A549 treated with Hydrocortisone at 1 μM for 4 hours (cell line): ENCODE measurements at places on chromosomes 4 and X. TPM values are rescaled to one million over a fixed set of nuclear protein-coding genes. Genes with fewer than 3 reads are reported as not detected.

Gene UCP1
- total RNA-seq, result not detected in 5 replicates

Gene SPP1
- total RNA-seq, result 136 to 194 TPM (median 162 TPM) in 5 replicates

Gene LGI2
- total RNA-seq, result 0.08 to 0.20 TPM (median 0.20 TPM) in 5 replicates

Gene MGAT4D
- total RNA-seq, result not detected in 5 replicates

Gene CT45A1
- not detected in 5 replicates for total RNA-seq

Gene CYBB
- total RNA-seq, result 0.02 to 0.08 TPM (median 0.05 TPM) in 5 replicates

Gene RIBC1
- total RNA-seq, result 0.54 to 0.94 TPM (median 0.67 TPM) in 5 replicates

Gene HSFX3
- not detected in 5 replicates for total RNA-seq

Gene S100P
- total RNA-seq, result 44.4 to 144 TPM (median 132 TPM) in 5 replicates

Gene LRAT
- 0.03 to 0.10 TPM (median 0.05 TPM) in 5 replicates for total RNA-seq

Gene SHROOM4
- not detected in 5 replicates for total RNA-seq
